ENCODE measurements at places on chromosomes 4 and X. TPM values are rescaled to one million over a fixed set of nuclear protein-coding genes. Genes with fewer than 3 reads are reported as not detected.
A peak's percentile ranks its signal among the peaks of the same experiment; 100 is the strongest.

Gene MEPE
- 0.02 TPM for polyA plus RNA-seq

DNA sequence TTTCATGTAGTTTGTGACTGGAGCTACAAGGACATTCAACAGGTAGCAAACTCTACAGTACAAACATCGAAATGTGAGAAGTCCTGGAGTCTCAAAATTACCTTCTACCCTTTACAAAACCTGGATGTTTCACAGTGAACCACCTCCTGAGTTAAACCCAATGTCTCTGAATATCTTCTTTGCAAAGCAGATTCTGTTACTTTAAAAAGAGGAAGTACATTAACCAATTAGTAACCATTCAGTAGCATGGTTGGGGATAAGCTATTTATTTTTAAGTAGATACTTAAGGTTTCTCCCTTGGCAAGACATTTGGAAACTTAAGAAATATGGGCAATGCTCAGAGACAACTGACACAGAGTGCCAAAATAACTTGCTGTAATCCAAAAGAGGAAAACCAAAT lies 371.9 kb upstream of the NWD2 start:
- H3K27me3 ChIP-seq = no peaks in the 10 kb centered on the region
- H3K36me3 ChIP-seq = no peaks in the 10 kb centered on the region
- no peak overlapping the region for H3K27ac ChIP-seq

DNA sequence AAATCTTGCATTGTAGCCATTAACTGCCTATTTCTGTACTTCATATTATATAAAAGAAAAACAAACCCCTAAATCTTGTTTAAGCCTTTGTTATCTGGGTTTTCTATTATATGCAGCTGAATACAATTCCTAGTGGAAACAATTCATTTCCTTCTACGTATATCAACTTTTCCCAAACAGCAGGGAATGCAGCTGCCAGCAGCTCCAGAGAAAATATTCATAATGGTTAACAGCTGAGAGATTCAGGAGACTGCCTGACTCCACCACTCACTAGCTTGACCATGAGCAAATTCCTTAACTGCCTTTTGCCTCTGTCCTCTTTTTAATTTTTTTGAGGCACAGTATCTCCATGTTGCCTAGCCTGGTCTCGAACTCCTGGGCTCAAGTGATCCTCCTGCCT lies 146.2 kb downstream of the SPATA18 start:
- H3K27ac ChIP-seq = no peak overlapping the region
- peaks cover 4% of the 10 kb centered on the region for H3K4me1 ChIP-seq
- peak; percentile 62 for DNase-seq
- H3K4me3 ChIP-seq = no peak overlapping the region
- H3K36me3 ChIP-seq = no peaks in the 10 kb centered on the region

GRCh38 chrX:24131476-24131875 lies 18.1 kb upstream of the ZFX start:
- no peak overlapping the region for H3K4me3 ChIP-seq
- peaks cover 2% of the 10 kb centered on the region for H3K4me1 ChIP-seq
- no peak for DNase-seq

Gene NOCT
- polyA plus RNA-seq = 3.0 TPM

- DNase-seq = peak; percentile 74
- H3K27me3 ChIP-seq = no peaks in the 10 kb centered on the region
- H3K27ac ChIP-seq = no peak overlapping the region
- H3K4me1 ChIP-seq = peaks cover 5% of the 10 kb centered on the region
- H3K36me3 ChIP-seq = peaks cover 8% of the 10 kb centered on the region
These were observed 11.7 kb downstream of the RPL9 start for GRCh38 chr4:39446842-39447573.

DNA sequence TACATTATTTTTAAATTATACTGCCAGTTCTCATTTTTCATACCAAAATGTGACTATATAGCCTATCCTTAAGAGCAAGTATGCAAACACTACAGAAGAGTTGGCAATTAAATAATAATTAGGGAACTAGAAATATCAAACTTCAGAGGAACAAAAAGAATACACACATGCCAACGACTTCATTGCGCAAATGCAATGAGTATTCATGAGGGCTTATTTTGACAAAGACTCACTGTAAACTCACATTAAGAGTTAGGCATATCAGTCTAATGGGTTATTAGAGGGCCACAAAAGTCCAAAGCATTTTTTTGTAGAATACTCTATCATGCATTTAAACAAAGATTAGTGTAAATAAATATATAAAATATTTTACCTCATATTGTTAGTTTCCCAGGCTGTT lies 31.6 kb downstream of the SLC10A7 start:
- no peak overlapping the region for H3K4me3 ChIP-seq
- peaks cover 2% of the 10 kb centered on the region for H3K36me3 ChIP-seq
- H3K27me3 ChIP-seq = no peaks in the 10 kb centered on the region
- peaks cover 9% of the 10 kb centered on the region for H3K4me1 ChIP-seq
- no peak overlapping the region for H3K27ac ChIP-seq

DNA sequence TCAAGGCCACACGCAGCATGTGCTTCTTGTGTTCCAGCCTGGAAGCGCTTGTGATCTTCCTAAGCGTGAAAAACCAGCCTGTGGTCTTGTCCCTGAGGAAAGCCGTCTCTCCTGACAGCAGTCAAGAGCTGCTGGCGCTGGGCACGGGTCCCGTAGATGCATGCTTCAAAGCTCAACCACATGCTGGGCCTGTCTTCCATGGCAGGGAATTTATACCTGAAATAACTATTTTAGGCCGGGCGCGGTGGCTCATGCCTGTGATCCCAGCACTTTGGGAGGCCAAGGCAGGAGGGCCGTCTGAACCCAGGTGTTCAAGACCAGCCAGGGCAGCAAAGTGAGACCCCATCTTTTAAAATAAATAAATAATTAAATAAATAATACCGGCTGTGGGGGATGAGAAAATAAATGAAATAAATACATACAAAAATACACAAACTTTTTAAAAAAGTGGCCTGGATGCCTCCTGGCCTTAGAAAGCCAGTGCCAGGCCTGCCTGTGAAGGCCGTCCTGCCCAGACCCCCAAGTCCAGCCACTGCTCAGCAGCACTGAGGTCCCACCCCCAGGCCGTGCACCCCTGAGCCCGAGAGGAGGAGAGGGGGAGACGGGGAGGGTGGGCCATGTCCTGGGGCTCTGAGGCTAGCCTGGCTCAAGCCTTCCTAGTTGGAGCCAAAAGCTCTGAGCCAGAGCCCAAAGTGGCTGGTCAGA lies 10.4 kb downstream of the LRPAP1 start:
- no peaks in the 10 kb centered on the region for H3K27me3 ChIP-seq
- no peaks in the 10 kb centered on the region for H3K4me1 ChIP-seq
- no peak overlapping the region for H3K4me3 ChIP-seq
- no peak overlapping the region for H3K27ac ChIP-seq
- DNase-seq = no peak

Gene TMPRSS11B
- not detected for polyA plus RNA-seq

- no peak overlapping the region for H3K4me3 ChIP-seq
- H3K27me3 ChIP-seq = no peaks in the 10 kb centered on the region
- H3K36me3 ChIP-seq = peaks cover 4% of the 10 kb centered on the region
- no peak for DNase-seq
These were observed 48.0 kb downstream of the SEPTIN11 start for GRCh38 chr4:76997532-76997931.

DNA sequence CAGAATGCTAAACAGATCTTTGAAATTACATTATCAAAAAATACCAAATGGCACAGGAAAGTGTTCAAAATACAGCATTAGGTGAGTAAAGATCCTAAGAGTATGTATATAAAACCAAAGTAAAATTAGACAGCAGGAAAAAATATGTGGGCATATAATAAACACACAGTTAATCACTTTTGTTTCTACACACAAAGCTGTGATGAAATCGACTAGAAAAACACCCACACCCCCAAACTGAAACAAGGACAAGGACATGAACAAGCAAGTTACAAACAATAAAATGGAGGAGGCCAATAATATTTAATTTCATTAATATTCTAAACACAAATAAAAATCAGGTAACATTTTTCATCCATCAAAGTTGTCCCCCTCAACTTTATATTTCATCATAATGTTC lies 143.2 kb downstream of the FRYL start:
- no peak overlapping the region for H3K27ac ChIP-seq
- DNase-seq = no peak
- H3K4me1 ChIP-seq = no peaks in the 10 kb centered on the region
- H3K36me3 ChIP-seq = no peaks in the 10 kb centered on the region

Gene SLC30A9
- 21.0 TPM for polyA plus RNA-seq

GRCh38 chr4:159235779-159236368 lies 133.0 kb downstream of the RAPGEF2 start:
- H3K27ac ChIP-seq = peak overlapping the region; percentile 60
- DNase-seq = no peak
- no peak overlapping the region for H3K4me3 ChIP-seq
- no peaks in the 10 kb centered on the region for H3K4me1 ChIP-seq
- no peaks in the 10 kb centered on the region for H3K36me3 ChIP-seq

Gene PPARGC1A
- polyA plus RNA-seq = 1.1 TPM

Gene MTCP1
- 7.6 TPM for polyA plus RNA-seq

DNA sequence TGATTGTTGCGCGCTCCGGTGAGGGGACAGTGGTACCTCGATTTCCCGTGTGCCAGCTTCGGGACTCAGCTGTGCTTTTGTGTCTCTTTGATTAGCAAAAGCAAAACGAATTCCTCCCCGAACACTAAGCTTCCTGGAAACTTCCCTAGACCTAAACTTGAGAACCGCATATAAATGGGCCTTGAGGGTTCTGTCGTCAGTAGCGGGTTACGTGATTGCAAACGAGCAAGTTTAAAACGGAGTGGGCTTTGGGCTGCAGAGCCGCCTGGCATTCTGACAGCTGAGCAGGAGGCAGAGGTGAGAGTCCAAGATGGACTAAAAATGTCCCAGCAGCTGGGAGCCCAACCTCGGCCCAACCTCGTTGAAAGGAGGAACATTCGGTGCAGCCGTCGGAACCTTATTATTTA lies 1.2 kb upstream of the TAPT1 start:
- peaks cover 23% of the 10 kb centered on the region for H3K4me1 ChIP-seq
- no peaks in the 10 kb centered on the region for H3K36me3 ChIP-seq
- no peaks in the 10 kb centered on the region for H3K27me3 ChIP-seq
- peak overlapping the region; percentile 99 for H3K27ac ChIP-seq
- DNase-seq = peak; percentile 68

Gene XIAP
- 8.5 TPM for polyA plus RNA-seq

Gene PNMA6A
- 1.8 TPM for polyA plus RNA-seq

- H3K36me3 ChIP-seq = no peaks in the 10 kb centered on the region
- H3K27ac ChIP-seq = no peak overlapping the region
- H3K27me3 ChIP-seq = no peaks in the 10 kb centered on the region
- no peak for DNase-seq
- peaks cover 2% of the 10 kb centered on the region for H3K4me1 ChIP-seq
These were observed 25.2 kb upstream of the ASMTL start for GRCh38 chrX:1477801-1478458.

- H3K4me3 ChIP-seq = no peak overlapping the region
- no peaks in the 10 kb centered on the region for H3K4me1 ChIP-seq
- no peak overlapping the region for H3K27ac ChIP-seq
- DNase-seq = no peak
- no peaks in the 10 kb centered on the region for H3K36me3 ChIP-seq
- no peaks in the 10 kb centered on the region for H3K27me3 ChIP-seq
These were observed 313.4 kb upstream of the SLC7A11 start for GRCh38 chr4:138555584-138555983.

- H3K27me3 ChIP-seq = no peaks in the 10 kb centered on the region
- H3K36me3 ChIP-seq = no peaks in the 10 kb centered on the region
- H3K4me3 ChIP-seq = no peak overlapping the region
- no peak overlapping the region for H3K27ac ChIP-seq
- peaks cover 3% of the 10 kb centered on the region for H3K4me1 ChIP-seq
- peak; percentile 40 for DNase-seq
These were observed 253.6 kb downstream of the UNC5C start for GRCh38 chr4:95295157-95295556.

DNA sequence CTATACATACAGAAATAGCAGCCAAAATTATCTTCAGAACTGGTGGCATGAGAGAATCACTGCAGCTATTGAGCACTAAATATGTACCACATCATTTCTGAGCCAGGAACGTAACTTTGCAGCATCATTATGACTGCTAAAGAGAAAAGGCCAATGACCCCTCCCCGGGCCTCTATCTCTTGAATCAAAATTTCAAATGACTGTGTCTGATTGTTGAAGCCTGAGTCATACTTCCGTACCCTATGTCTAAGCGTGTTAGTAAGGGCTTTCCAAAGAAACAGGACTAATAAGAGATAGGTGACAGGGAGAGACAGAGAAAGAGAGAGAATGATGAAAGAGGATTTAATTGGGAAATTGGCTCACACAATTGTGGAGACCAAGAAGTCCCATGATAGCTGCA lies 445.5 kb upstream of the SPANXN1 start:
- no peak for DNase-seq
- H3K4me1 ChIP-seq = no peaks in the 10 kb centered on the region
- H3K27me3 ChIP-seq = no peaks in the 10 kb centered on the region
- no peak overlapping the region for H3K27ac ChIP-seq
- H3K4me3 ChIP-seq = no peak overlapping the region

Gene CLDN2
- 0.07 TPM for polyA plus RNA-seq

Gene F8A3
- 3.2 TPM for polyA plus RNA-seq

- H3K27me3 ChIP-seq = no peaks in the 10 kb centered on the region
- H3K27ac ChIP-seq = no peak overlapping the region
- no peaks in the 10 kb centered on the region for H3K4me1 ChIP-seq
- DNase-seq = peak; percentile 89
- H3K4me3 ChIP-seq = no peak overlapping the region
- H3K36me3 ChIP-seq = no peaks in the 10 kb centered on the region
These were observed 756.9 kb downstream of the FAT4 start for GRCh38 chr4:126071346-126072333.

DNA sequence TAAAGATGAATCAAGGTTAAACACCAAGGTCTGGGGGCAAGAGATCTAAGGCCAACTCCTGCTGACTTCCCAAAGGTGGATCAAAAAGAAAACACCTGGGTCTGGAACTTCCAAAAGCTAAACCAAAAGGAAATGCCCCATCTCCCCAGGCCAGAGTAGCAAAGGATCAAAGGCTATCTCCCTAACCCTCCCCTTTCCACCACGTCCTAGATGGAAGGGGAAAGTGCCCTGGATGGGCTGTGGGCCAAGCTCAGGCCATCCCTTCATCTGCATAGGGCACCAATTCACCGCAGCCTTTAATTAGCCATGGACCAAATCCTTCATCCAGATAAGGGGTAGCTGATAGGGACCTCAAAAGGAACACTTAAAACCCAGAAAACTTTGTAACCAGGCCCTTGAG lies 100.2 kb downstream of the WDFY3 start:
- no peaks in the 10 kb centered on the region for H3K36me3 ChIP-seq
- no peak for DNase-seq
- H3K27me3 ChIP-seq = no peaks in the 10 kb centered on the region
- peaks cover 14% of the 10 kb centered on the region for H3K4me1 ChIP-seq
- no peak overlapping the region for H3K4me3 ChIP-seq

GRCh38 chrX:130172127-130172845 lies 524 bp downstream of the RAB33A start:
- H3K4me1 ChIP-seq = peaks cover 7% of the 10 kb centered on the region
- H3K27me3 ChIP-seq = no peaks in the 10 kb centered on the region
- no peak for DNase-seq
- no peak overlapping the region for H3K27ac ChIP-seq
- no peaks in the 10 kb centered on the region for H3K36me3 ChIP-seq
- H3K4me3 ChIP-seq = peak overlapping the region; percentile 0

Gene MAGEC1
- polyA plus RNA-seq = not detected
